ENCODE measurements at places on chromosomes 2 and 18. TPM values are rescaled to one million over a fixed set of nuclear protein-coding genes. Genes with fewer than 3 reads are reported as not detected.

DNA sequence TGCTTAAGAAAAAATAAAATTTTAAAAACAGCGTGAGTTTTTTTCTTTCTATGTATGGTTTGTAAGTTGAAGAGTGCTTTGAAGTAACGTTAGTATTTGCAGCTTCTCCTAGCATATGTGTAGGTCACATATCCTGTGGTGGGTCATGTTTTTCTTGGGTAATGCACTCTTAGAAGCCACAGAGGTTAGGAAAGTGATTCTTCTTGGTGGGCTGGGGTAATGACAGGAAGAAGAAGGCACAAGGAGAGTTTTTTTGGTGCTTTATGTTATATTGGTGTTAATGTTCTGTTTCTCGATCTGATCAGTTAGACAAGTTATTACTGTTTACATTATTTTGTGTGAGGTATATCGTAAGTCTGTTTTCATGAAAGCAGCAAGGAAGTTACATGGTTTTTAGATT, 109.0 kb downstream of the ICA1L start:
- H3K27ac ChIP-seq = no peak overlapping the region
- H3K36me3 ChIP-seq = peaks cover 41% of the 10 kb centered on the region
- H3K4me1 ChIP-seq = peaks cover 9% of the 10 kb centered on the region
- DNase-seq = no peak

The PSMA8 gene
- total RNA-seq = not detected

The HAAO gene
- 9.4 TPM for total RNA-seq

DNA sequence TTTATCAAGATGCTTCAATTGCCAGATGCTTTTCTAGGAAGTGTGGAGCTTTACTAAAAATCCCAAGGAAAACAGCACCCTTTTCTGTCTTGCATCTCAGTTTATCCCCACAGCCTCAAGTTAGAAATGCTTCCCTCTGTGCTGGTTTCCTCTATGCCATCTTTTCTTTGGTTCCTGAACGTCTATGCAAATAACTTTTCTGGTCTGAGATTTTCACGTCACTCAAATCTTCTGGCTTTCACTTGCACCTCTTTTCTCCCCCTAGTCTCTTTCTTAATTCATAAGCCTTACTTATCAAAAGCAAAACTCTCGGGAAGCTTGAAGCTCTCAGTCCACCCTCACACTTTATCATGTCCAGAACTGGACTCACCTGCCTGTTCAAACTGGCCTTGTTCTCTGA, 33.9 kb downstream of the ARHGAP25 start:
- no peaks in the 10 kb centered on the region for H3K27me3 ChIP-seq
- H3K4me1 ChIP-seq = peaks cover 35% of the 10 kb centered on the region
- H3K27ac ChIP-seq = no peak overlapping the region
- no peak for DNase-seq

DNA sequence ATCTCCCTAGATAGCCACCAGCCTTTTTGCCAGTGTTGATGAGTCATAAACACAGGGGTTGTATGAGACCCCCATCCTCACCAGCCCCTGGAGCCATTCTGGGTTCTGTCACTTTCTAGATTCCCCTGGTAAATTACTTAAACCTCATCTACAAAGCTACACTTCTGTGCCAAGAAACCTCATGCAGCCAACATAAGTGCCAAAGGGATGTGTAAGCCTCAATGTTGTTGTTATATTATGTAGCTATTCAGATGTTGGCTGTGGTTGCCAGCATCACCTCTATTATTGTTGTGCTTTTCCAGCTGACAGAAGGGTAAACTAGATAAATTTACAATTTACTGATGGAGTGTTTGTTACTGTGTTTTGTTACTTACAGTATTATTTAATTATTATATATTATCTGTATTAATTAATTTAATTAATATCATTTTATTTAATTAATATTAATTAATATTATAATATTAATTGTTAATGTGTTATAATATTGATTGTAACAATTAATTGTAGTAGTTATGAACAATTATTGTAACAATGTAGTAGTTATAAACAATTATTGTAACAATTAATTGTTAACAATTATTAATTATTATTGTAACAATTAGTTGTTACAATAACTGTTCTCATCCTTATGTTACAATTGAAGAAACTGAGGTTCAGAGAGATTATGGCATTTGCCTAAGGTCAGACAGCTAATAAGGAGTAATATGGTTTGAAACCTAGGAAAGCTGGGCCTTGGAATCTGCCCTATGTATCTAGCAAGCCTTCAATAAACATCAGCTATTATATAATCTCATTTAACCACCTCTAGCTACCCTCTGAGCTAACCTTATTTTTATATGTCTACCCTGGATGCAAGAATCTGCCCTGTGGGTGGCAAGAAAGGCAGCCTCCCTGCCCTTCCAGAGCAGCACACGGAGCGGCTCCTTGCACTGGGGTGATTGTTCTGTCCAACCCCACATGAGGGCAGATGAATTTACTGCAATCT, 36.1 kb downstream of the PSTPIP2 start:
- H3K4me1 ChIP-seq = peaks cover 6% of the 10 kb centered on the region
- H3K4me3 ChIP-seq = no peak overlapping the region
- H3K27me3 ChIP-seq = no peaks in the 10 kb centered on the region
- no peak for DNase-seq
- no peak overlapping the region for H3K27ac ChIP-seq

The KLHL14 gene
- total RNA-seq = 0.81 TPM

DNA sequence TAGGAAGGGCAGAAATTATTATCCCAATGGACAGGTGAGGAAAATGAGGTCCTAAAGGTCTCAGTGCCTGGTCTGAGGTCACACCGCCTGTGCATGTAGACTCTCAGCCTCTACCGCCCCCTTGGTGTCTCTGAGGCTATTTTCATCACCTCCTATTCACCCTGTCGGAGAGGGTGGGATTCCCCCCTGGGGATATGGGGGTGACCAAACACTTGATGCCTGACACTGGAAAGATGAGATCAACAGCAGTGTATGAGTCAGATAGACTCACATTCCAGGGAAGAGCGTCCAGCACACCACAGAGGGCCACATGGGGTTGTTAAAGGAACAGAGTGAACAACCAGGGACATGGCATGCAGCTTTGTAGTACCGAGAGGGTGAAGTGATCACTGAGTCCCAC, 199.7 kb downstream of the SMAD2 start:
- DNase-seq = no peak
- H3K36me3 ChIP-seq = no peaks in the 10 kb centered on the region
- no peak overlapping the region for H3K4me3 ChIP-seq
- H3K27me3 ChIP-seq = peaks cover 54% of the 10 kb centered on the region

DNA sequence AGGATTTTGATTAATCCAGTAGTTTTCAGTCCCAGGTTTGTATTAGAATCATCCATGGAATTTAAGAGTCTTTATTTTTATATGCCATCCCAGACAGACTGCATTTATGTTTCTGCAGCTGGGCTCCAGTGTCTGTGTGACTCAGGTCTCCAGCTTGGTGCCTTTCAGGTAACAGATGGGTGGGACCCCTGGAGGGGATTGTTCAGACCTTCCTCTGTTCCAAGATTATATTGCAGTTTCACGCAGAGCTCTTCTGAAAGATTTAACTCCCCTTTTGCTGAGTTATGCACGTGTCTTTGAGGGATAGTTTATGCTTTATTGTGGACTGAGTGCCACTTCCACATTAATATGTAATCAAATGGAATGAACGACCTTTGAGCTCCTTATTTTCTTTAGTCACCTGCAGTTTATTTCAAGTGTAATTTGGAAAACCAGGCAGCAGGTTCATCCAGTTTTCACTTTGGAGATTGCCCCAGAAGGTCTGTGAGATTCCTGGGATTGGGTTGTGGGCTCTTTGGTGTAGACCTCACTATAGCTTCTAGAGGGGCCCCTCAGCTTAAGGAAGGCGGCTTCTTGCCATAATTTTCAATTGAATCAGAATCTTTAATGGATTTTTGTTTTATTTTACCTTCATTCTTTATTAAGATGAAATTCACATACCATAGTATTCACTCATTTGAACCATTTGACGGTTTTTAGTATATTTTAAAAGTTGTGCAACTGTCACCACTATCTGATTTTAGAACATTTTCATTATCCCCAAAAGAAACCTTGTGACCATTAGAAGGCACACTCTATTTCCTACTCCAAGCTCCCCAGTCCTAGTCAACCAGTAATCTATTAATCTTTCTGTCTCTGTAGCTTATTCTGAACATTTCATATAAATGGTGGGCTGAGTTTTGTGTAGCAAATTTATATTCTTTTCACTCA, 135.0 kb downstream of the WDSUB1 start:
- peak overlapping the region; percentile 52 for H3K4me3 ChIP-seq
- no peak for DNase-seq
- H3K27me3 ChIP-seq = no peaks in the 10 kb centered on the region
- H3K27ac ChIP-seq = no peak overlapping the region
- H3K36me3 ChIP-seq = peaks cover 22% of the 10 kb centered on the region
- peaks cover 46% of the 10 kb centered on the region for H3K4me1 ChIP-seq

DNA sequence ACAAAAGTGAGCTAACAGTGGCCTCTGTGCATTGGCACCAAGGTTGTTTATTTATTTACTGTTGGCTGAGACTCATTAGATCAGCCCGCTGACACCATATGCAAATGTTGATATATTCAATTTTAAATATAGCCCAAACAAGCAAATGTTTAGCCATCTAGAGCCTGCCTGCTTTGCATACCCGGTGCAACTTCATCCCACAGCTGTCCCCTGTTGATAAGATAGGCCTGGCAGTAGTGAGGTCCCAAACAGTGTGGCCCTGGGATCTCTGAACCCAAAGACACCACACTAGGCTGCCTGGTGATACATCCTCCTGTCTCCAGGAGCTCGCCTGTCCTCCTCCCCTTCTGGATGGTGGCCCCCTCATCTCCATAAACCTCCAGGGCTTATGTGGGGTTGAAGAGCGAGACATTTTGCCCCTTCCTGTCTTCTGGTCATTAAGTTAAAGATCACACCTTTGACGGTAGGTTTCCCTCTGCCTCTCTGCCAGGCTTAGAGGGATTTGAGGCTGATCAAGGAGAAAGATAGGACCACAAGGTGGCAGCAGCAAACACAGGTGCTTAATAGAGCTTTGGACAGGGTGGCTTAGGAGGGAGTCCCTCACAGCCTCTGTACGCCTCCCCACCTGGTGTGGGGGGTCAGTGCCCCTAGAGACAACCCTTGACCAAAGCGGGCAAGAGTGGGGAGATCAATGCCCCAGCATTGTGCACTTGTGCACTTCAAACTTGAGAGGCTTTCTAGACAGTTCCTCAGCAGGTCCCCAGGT, 23.7 kb upstream of the MYO5B start:
- no peak overlapping the region for H3K4me3 ChIP-seq
- peaks cover 8% of the 10 kb centered on the region for H3K36me3 ChIP-seq
- H3K27ac ChIP-seq = no peak overlapping the region
- no peaks in the 10 kb centered on the region for H3K4me1 ChIP-seq
- H3K27me3 ChIP-seq = peaks cover 16% of the 10 kb centered on the region

DNA sequence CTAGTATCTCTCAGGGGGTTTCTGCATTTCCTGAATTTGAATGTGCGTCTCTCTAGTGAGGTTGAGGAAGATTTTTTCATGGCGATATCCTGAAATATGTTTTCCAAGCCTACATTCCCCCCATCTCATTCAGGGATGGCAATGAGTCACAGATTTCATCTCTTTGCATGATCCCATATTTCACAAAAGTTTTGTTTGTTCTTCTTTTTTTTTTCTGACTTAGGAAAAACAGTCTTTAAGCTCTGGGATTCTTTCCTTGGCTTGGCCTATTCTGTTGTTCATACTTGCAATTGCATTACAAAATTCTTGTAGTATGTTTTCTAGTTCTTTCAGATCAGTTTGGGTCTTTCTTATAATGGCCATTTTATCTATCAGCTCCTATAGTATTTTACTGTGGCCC, 136.5 kb downstream of the DSEL start:
- H3K27me3 ChIP-seq = no peaks in the 10 kb centered on the region
- DNase-seq = no peak
- no peaks in the 10 kb centered on the region for H3K36me3 ChIP-seq

DNA sequence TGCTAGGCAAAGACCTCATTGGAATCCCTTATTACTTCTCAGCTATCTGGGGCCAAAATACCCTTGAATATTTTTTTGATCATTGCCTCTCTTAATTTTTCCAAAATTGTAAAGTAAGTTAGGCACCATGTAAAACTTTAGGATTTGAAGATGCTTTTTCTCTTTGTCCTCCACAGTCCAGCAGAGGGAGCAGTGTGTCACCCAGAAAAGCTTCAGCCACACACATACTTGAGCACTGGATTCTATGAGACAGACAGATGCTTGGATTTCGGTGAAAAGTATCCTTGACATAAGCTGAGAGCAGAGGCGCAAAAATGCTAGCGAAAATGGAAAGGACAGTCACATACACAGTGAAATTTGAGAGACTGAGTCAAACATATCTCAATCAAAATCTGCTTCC, 74.7 kb upstream of the KCNJ3 start:
- H3K27me3 ChIP-seq = no peaks in the 10 kb centered on the region
- H3K4me3 ChIP-seq = no peak overlapping the region
- H3K4me1 ChIP-seq = no peaks in the 10 kb centered on the region
- no peak for DNase-seq

The KYNU gene
- total RNA-seq = 1.8 TPM

The KIF5C gene
- total RNA-seq = 38.9 TPM

The TXNDC2 gene
- total RNA-seq = not detected

The TACR1 gene
- total RNA-seq = 1.5 TPM

GRCh38 chr2:81324046-81324445, 1019.5 kb upstream of the LRRTM1 start:
- H3K4me1 ChIP-seq = no peaks in the 10 kb centered on the region
- DNase-seq = no peak
- no peaks in the 10 kb centered on the region for H3K36me3 ChIP-seq
- H3K4me3 ChIP-seq = no peak overlapping the region
- no peaks in the 10 kb centered on the region for H3K27me3 ChIP-seq
- no peak overlapping the region for H3K27ac ChIP-seq

DNA sequence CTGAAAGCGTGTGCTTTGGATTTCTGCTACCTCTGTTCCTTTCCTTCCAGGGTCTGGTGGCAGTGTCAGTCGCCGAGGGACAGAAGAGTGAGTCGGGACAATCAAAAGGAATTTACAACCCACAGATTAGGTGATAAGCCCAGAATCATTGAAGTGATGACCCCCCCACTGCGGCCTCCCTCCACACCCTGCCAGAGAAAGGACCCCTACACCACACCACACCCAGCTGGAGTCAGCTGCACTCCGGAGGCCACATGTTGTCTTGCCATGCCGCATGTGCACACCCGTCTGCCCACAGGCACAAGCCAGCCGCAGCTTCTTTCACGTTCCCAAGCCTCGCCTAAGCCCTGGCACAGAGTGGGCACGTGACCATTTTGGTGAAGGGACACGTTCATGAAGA, 366.8 kb upstream of the SALL3 start:
- H3K27ac ChIP-seq = no peak overlapping the region
- DNase-seq = no peak
- H3K4me3 ChIP-seq = no peak overlapping the region
- H3K4me1 ChIP-seq = peaks cover 17% of the 10 kb centered on the region

The PROC gene
- 8.9 TPM for total RNA-seq

- no peaks in the 10 kb centered on the region for H3K36me3 ChIP-seq
- no peak overlapping the region for H3K4me3 ChIP-seq
Measured at GRCh38 chr18:845152-845819, 33.2 kb upstream of the YES1 start.

- peaks cover 9% of the 10 kb centered on the region for H3K36me3 ChIP-seq
- H3K4me3 ChIP-seq = no peak overlapping the region
- no peak for DNase-seq
- no peak overlapping the region for H3K27ac ChIP-seq
Measured at GRCh38 chr2:159380685-159381239, 94.3 kb upstream of the WDSUB1 start.
